Non-pigmented ciliary epithelial cell (primary cell): ENCODE measurements at places on chromosomes 12 and 14.

DNA sequence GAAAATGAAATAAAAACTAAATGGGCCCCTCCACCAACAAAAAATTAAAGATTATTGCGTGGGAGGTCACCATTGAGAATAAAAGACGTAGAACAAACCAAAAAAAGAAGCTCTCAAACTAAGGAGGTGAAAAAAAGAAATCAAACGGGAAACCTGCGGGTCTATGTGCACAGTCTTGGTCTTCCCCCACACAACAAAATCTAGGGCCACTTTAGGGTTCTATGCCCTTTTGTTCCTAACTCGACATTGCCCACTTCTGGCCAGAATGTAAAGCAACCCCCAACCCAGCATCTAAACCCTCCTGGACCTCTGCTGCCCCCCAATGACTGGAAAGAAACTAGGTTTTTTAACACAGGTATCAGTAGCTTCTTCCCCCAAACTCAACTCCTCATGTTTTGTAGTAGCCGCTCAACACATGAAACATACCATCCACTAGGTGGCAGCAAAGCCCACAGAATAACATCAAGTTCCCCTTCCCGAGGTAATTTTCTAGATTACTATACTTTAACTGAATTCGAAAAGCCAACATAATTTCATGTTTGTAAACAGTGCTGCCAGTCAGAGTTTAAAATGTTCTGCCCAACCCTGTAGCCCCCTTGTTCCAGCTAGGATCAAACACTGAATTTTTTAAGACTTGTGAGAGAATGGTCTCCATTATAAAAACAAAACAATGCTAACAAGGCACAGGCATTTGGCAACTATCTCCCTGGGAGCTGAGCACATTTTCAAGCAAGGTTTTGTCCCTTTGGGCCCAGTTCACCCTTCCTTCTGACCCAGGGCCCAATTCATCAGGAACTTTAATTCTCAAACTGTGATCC lies 18.7 kb downstream of the DAD1 start:
- DNase-seq: no peak

GRCh38 chr14:89549381-89550125 lies 132.5 kb upstream of the FOXN3 start:
- no peak for DNase-seq

DNA sequence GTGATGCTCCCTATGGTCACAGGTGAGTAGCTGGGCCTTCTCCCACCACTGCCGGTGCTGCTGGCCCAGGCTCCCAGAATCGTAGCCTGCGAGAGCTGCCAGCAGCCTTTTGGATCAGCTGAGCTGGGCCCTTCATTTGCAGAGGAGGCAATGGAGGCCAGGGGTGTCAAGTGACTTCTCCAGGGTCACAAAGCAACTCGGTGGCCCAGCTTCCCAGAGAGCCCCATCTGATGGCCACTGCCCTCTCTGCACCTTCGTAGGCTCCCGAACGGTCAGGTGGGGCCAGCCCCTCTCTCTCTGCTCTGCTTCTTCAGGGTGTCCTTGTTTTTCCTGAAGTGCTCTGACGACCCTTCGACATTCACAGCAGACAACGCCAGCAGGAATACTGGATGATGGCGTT lies 4.6 kb downstream of the KRT80 start:
- DNase-seq: no peak

DNA sequence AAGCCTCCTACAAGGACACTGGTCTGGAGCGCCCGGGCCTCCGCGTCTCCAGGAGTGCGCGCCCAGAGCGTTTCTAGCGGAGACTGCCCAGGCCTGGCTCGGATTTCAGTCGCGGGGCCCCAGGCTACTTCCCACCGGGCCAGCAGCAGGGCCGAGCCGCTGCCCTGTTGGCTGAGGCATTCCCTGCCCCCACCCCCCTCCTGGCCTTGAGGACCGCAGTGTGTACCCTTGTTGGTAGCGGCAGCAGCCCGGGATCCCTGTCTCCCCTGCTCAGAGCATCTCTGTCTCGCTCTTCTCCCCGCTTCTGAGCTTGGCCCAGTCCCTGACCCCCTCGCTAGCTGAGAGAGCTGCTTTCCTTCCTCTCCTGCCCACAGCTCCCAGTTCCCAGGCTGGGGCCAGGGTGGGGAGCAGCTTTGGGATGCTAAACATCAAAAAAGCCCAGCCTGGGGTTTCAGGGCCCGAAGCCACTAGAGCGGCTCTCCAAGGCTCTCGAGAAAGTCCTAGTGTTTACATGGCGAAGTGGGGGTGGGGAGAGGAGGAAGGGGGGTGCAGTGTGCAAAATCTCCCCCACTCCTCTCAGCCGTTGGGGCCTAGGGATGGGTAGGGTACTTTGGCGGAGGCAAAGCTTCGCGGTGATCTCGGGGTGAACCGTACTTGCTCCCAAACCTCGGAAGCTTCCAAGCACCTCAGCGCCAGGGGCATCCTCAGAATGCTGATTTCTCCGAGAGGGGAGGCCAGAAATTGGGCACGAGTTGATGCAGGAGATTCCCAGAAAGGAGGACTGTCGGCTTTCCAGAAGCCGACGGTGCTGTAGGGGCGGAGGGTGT lies 6.4 kb downstream of the NKX2-1 start:
- no peak for DNase-seq

DNA sequence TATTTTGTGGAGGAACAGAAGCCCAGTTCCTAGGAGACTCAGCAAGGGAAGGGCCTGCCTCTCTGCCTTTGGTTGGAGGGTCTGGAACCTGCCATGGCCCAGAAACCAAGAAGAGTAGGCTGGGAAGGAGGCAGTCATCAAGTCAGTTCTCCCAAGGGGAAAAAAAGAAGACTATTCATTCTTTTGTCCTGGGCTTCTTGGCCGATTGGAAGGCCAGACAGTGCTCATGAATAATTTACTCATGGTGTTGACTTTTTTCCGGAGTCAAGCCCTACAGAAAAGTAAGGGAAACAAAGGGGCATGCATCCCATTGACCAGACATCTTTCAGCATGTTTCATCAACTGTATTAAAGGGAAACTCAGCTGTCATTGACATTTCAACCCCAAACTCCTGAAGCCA lies 168.1 kb downstream of the PRKCH start:
- no peak for DNase-seq

GRCh38 chr12:6238875-6239274 lies 38.7 kb downstream of the CD9 start:
- DNase-seq: no peak

DNA sequence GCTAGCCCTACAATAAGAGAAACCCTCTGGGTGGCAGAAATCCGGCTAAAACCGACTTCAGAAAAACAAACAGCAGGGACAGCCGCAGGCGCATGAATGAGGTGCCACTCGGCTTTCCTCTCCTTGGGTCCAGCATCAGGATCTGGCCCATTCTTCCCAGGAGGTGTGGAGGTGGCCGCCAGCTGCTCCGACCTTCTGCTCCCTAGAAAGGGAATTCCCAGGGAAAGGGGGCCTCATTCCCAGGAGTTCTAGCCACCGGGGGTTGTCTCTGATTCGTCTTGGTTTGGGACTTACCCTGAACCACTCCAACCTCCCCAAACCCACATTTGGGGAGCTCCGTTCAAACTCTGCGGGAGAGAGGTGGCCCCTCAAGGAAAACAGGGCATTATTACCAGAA lies 13.0 kb downstream of the PAPLN start:
- DNase-seq: no peak

- DNase-seq: no peak
Observed at GRCh38 chr14:72961579-72962335, 35.5 kb downstream of the DCAF4 start.

GRCh38 chr12:106648736-106649135 lies 65.9 kb downstream of the RFX4 start:
- no peak for DNase-seq

GRCh38 chr12:104132351-104132956 lies 5.6 kb downstream of the NFYB start:
- no peak for DNase-seq

DNA sequence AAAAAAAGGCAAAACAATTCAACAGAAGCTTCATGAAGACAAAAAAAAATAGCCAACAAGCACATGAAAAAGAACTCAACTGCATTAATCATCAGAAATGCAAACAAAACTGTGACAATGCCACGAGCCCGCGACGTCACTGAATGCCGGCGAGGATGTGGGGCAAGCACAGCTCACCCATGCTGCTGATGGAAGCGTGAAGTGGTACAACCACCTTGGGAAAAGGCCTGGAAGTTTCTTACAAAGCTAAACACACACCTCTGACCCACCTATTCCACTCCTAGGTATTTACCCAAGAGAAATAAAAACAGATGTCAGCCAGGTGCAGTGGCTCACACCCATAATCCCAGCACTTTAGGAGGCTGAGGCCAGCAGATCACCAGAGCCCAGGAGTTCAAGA lies 10.5 kb downstream of the BTBD6 start:
- no peak for DNase-seq

DNA sequence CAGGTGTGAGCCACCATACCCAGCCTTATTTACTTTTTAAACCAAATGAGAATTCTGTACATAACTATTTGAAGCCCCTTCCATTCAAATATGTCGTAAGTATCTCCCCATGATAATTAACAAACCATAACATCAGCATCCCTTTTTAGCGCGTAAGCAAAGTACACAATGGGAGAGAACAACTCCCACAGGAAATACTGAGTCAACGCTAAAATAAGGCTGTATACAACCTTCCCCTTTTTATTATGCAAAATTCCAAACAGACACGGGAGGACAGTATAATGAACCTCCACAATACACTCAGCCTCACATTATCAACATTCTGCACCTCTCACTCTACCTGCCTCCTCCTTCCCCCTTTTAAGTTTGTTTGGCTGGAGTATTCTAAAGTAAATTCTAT lies 73.5 kb downstream of the CCDC88C start:
- no peak for DNase-seq

GRCh38 chr12:99732131-99732530 lies 84.6 kb downstream of the GARIN6 start:
- DNase-seq: no peak

DNA sequence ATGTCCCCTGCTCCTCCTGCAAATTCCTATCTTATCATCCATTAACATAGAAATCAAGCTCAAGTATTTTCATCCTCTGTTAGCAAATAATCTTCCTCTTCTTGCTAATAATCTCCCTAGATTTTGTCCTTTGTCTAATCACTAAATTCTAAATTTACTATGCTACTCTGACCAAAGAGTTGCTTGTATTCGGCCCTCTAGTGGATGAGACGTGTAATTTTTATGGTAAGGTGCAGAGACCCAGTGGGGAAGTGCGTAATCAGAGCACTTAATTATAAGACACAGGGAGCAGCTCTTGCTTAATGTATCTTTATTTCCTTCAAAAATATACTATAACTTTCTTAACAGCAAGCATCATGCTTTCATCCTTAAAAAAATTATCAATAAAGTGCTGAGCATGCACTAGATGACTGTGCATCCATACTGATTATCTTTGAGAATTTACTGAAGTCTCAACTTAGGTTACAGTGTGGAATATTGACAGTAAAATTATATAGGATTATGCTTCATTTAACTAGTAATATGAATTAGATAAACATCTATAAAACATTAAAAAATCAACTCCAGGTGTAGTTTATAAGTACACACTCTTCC lies 212.6 kb downstream of the SLC16A7 start:
- peak; percentile 13 for DNase-seq
